Liver (tissue), 10 donors: ENCODE measurements at places on chromosomes 16 and 17. TPM values are rescaled to one million over a fixed set of nuclear protein-coding genes. Genes with fewer than 3 reads are reported as not detected.

The IL17C gene
- not detected for polyA plus RNA-seq

The SOCS1 gene
- 2.2 TPM for polyA plus RNA-seq

The CRISPLD2 gene
- polyA plus RNA-seq, result 4.9 TPM

The ODAD4 gene
- polyA plus RNA-seq, result 0.21 TPM

The C16orf46 gene
- polyA plus RNA-seq, result 1.4 TPM

The MPV17L gene
- polyA plus RNA-seq, result 5.6 TPM
